ENCODE measurements at places on chromosomes 5 and 9. TPM values are rescaled to one million over a fixed set of nuclear protein-coding genes. Genes with fewer than 3 reads are reported as not detected.

DNA sequence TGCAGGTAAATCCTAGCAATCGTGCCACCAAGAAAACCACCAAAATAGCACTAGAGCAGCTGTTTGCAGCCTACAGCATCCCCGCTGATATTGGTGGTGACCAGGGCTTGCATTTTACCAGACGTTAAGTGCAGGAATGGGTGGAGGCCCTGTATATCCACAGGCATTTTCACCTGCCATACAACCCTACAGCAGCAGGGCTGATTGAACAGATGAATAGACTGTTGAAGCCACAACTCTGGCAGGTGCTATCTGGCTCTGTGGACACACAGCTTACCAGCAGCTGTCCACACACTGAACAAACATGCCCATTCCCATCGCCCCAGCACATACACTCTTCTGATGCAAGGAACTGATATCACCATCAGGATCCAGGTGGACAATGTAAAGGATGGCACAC is 154.5 kb upstream of the APC start:
- no peak for DNase-seq

GRCh38 chr5:130110328-130110727 is 206.1 kb downstream of the CHSY3 start:
- DNase-seq = no peak

DNA sequence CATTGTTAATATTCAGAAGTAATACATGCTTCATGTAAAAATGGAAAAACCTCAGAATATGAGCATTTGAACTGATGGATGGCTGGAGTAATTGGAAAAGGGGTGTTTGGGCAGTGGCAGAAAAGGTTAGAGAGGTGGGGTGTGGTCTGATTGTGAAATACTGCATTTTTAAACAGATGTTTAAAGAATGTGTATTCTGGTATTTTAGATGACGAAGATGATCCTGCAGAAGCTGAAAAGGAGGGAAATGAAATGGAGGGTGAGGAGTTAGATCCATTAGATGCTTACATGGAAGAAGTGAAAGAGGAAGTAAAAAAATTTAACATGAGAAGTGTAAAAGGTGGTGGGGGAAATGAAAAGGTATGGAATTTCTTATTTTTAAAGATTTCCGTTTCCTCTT is 18.8 kb downstream of the DDX46 start:
- DNase-seq = no peak

DNA sequence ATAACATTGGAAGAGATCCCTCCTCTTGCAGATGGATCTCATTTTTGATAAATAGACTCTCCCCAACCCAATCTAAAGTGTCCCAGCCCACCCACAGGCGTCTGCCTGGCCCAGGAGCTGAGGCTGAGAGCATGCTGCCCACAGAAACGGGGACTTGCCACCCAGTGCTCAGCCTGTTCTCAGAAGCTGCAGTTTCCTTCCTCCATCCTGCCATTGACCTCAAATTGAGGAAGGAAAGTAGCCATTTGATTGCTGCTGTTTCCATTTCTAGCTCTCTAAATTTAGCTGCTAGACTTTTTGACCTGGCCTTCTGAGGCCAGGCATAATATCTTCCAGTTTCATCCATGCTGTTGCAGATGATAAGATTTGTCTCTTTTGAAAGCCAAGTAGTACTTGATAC is 31.1 kb upstream of the FRMD3 start:
- DNase-seq = no peak

DNA sequence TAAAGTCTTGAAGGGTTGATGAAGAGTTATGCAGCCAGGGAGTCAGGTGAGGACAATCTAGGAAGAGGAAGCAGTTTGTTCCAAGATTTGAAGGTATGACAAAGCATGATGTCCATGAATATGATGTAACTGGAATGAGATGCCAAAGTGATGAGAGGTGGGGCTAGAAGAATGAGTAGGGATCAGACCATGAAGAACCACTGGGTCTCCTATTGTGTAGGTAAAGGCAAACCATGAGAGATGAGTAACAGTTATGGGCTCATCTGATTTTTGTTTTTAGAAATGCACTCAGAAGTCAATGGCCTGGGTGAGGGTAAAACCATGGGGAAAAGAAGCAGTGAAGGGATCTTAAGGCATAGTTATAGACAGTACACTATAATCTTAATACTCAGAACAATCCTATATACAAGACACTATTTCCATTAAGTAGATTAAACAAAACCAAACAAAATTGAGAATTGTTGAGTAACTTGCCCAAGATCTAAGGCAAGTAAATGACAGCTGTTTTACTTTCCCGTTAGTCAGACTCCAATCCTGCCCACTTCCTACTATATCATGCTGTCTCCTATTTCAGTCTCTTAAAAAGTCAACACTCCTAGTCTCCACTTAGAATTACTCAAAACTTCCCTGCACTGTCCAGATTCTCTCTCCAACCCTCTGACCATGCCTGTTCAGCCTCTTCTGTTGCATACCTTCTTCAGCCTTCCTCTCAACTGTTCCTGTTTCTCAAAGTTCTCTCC is 393.8 kb upstream of the MEF2C start:
- no peak for DNase-seq

Gene CMYA5
- 15.1 TPM for polyA plus RNA-seq

Gene GDA
- polyA plus RNA-seq = not detected

Gene ENTR1
- 24.5 TPM for polyA plus RNA-seq
